ENCODE measurements at places on chromosomes 11 and 22.

GRCh38 chr11:45304992-45305335, 18.8 kb upstream of the SYT13 start:
- DNase-seq, result no peak

DNA sequence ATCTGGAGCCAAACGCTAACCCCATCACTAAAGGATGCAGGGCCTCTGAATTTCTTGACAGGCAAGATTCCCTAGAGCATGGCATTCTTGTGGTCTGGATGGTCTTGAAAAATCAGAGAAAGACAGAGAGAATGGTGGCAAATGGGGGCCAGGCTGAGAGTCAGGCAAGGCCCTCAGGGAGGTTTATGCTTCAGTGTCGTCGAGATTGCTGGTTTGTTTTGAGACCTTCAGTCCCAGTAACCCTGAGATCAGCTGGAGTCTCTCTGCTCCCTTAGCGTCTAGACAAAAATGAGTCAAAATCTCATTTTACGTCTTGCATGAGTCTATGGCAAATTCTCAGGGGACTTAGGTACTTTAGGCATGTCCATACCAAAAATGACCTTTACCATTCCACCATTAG, 539.3 kb downstream of the SOX6 start:
- no peak for DNase-seq

- DNase-seq, result no peak
Measured at GRCh38 chr11:74332291-74332690, 20.9 kb upstream of the P4HA3 start.

- DNase-seq, result no peak
Measured at GRCh38 chr22:35928285-35928798, 100.3 kb downstream of the RBFOX2 start.

DNA sequence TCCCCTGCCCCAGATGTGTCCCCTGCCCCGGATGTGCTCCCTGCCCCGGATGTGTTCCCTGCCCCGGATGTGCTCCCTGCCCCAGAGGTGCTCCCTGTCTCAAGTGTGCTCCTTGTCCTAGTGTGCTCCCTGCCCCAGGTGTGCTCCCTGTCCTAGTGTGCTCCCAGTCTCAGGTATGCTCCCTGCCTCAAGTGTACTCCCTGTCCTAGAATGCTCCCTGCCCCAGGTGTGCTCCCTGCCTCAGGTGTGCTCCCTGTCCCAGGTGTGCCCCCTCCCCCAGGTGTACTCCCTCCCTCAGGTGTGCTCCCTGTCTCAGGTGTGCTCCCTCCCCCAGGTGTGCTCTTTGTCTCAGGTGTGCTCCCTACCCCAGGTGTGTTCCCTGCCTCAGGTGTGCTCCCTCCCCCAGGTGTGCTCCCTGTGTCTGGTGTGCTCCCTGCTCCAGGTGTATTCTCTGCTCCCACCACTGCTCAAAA, 48.7 kb upstream of the RASD2 start:
- no peak for DNase-seq

- peak; percentile 83 for DNase-seq
Measured at GRCh38 chr22:19723983-19724827, 866 bp downstream of the GP1BB start.

- no peak for DNase-seq
Measured at GRCh38 chr11:26930518-26931247, 63.2 kb upstream of the FIBIN start.

GRCh38 chr22:49322861-49323622, 504.6 kb downstream of the BRD1 start:
- DNase-seq, result no peak

DNA sequence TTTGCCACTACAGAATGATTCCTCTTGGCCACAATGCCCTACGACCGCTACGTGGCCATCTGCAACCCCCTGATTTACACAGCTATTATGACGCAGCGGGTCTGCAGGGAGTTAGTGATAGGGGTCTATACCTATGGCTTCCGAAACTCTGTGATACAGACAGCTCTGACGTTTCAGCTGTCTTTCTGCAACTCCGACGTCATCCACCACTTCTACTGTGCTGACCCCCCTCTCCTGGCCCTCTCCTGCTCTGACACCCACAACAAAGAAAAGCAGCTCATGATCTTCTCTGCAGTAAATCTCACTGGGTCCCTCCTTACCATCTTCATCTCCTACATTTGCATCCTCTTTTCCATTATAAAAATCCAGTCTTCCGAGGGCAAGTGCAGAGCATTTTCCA, 52.3 kb upstream of the OR5P2 start:
- DNase-seq, result no peak

- no peak for DNase-seq
Measured at GRCh38 chr22:33601062-33601461, 319.2 kb downstream of the LARGE1 start.
